ENCODE measurements at places on chromosomes 4 and X.

- DNase-seq = no peak
Measured at GRCh38 chr4:63211776-63212479, 1197.3 kb downstream of the TECRL start.

DNA sequence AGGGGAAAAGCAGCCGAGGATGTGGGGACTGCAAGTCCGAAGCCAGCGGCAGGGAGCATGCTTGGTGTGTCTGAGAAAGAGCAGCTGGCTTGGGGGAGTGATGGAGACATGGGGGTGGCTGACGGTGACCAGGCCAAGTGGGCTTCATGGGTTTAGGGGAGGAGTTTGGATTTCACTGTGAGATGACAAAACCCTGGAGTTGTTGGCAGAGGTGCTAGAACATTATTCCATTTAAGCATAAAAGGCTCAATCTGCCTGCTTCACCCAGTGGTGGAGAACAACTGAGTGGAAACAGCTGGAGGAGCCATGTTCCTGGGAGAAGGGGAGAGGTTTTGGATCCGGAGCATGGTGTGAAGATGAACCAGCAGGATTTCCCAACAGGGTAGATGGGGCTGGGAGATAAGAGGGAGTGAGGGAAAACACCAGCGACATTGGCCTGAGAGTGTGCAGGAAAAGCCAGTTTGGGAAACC is 318.0 kb upstream of the TAPT1 start:
- no peak for DNase-seq

GRCh38 chrX:118455013-118455412 is 40.6 kb upstream of the DOCK11 start:
- DNase-seq = no peak

- no peak for DNase-seq
Measured at GRCh38 chrX:43375136-43375535, 281.0 kb upstream of the MAOA start.

- DNase-seq = no peak
Measured at GRCh38 chr4:170674176-170674575, 584.4 kb upstream of the AADAT start.

- no peak for DNase-seq
Measured at GRCh38 chr4:181798536-181798935, 444.7 kb upstream of the TENM3 start.
